Activated T-cell treated with anti-CD3 and anti-CD28 coated beads for 24 hours (primary cell): ENCODE measurements at places on chromosomes 6 and 20.

GRCh38 chr6:22471746-22472145 is 97.6 kb upstream of the HDGFL1 start:
- no peak for DNase-seq

DNA sequence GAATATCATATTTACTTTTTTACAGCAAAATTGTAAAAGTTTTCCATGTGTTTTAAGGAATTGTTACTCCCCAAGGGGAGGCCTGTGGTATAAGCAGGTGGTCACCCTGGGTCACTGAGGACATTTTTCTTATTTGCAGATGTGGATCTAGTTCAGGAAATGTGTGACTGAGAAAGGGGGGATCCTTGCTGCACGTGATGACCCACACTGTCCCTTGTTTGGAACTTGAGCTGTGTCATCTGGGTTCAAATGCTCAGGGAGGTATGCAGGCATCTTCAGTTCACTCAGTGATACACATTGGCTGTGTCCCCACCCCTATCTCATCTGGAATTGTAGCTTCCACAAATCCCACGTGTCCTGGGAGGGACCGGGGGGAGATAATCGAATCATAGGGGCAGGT is 431.9 kb upstream of the CDH4 start:
- no peak for DNase-seq

- DNase-seq, result no peak
Measured at GRCh38 chr6:53326372-53327016, 22.3 kb downstream of the ELOVL5 start.

GRCh38 chr6:163516908-163517307 is 102.4 kb downstream of the QKI start:
- no peak for DNase-seq

- no peak for DNase-seq
Measured at GRCh38 chr6:27544612-27545260, 71.8 kb upstream of the ZNF184 start.
